ENCODE measurements at places on chromosomes 3 and 15. TPM values are rescaled to one million over a fixed set of nuclear protein-coding genes. Genes with fewer than 3 reads are reported as not detected.

DNA sequence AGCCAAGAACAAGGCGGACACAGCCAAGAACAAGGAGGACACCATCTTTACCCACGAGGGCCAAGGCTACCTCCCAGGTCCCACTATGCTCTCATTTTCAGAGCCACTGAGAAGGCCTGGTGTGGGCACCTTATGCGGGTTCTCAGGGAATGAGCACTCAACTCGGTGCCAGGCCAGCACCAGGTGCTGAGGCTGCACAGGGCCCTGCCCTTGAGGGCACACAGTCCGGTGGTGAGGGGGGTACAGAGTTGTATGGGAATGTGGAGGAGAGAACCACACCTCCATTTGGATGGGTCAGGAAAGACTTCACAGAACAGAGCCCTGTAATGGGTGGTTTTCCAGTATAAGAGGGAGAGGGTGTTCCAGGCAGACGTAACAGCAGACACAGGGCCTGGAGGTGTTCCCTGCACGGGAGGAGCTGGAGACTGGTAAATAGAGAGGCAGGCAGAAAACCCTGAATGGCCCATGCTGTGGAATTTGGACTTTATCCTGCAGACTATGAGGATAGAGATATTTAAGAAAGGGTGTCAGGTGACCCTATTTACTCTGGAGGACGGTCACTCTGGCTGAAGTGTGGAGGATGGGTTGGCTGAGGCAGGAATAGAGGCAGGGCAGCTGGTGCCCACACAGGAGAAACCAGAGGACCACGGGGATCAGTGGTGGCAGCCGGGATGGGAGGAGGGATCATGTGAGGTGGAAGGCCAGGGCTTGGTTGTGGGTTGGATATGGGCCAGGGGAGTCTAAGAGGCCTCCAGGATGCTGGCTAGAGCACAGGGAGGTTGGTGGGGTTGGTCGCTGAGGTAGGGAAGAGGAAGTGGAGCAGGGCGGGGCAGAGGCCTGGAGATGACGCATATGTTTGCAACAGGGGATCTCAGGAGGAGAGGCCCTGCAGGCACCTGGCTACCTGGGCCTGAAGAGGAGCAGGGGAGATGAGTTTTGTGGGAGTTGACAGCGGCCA lies 34.6 kb downstream of the CRABP1 start:
- DNase-seq: no peak

- no peak for DNase-seq
Observed at GRCh38 chr3:127985655-127986225, 66.5 kb upstream of the SEC61A1 start.

GRCh38 chr15:68991723-68992122 lies 22.8 kb upstream of the NOX5 start:
- DNase-seq: no peak

GRCh38 chr3:157306502-157306901 lies 130.1 kb upstream of the PTX3 start:
- no peak for DNase-seq

DNA sequence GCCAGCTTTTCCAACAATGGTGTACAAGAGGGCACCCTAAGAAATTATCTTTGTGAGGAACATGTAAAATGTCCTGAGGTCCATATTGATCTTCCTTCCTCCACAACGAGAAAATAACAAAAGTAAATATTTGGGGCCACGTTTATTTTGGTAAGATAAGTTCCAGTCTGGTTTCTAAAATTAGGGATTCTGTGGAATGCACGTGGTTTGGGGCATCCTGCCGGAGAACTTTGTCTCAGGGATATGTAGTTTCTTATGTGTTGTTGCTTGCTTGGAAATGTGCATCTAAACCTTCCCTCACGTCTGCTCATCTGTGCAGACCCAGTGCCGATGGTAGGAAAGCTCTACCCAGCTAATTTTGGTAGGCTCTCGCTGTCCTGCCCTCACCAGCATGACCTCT lies 62.8 kb downstream of the CTDSPL start:
- no peak for DNase-seq

- DNase-seq: peak; percentile 78
Observed at GRCh38 chr15:61038387-61038786, 190.7 kb downstream of the RORA start.

DNA sequence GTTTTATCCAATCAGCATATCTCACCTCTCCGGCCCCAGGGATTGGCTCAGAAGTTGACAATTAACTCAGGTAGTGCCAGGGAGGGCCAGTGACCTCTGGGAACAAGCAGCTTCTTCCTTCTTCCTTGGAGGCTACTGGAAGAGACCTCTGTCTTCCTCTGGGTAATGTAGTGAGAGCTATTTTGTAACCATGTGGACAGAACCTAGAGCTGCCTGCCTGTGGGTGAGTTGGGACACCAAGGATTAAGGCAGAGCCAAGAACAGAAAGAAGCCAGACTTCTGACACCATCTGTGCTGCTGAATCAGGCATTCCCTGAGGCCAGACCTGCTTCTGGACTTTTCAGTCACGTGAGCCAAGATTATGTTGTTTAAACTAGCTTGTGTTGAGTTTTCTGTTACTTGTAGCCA lies 5.9 kb upstream of the NDUFAF1 start:
- no peak for DNase-seq

- peak; percentile 83 for DNase-seq
Observed at GRCh38 chr3:8529181-8529637, 27.6 kb downstream of the LMCD1 start.

DNA sequence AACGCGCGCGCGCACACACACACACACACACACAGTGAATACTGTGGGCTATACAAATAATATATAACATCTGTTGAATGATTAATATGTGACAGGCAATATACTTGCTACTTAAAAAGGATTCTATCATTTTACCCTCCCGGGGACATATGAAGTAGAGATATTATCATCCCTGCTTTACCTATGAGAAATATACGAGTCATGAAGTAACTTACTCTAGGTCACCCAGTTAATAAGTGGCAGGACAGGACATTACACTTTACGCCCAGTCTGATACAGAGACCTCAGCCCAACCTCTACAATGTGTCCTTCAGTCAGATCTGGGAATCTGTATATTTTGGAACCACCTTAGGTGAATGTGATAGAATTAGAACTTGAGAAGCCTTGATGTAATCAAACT lies 55.4 kb downstream of the CCDC54 start:
- DNase-seq: no peak

DNA sequence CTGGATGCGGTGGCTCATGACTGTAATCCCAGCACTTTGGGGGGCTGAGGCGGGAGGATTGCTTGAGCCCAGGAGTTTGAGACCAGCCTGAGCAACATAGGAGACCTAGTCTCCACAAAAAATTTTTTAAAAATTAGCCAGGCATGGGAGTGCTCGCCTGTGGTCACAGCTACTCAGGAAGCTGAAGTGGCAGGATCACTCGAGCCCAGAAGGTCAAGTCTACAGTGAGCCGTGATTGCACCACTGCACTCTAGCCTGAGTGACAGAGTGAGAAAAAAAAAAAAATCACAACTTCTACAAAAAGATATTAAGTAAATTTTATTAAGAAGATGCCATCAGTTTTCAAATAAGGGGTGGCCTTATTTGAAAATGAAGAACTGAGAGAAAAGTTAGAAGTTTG lies 11.9 kb upstream of the PLA2G4D start:
- no peak for DNase-seq

- DNase-seq: no peak
Observed at GRCh38 chr3:174276826-174277225, 582.3 kb upstream of the NAALADL2 start.

- no peak for DNase-seq
Observed at GRCh38 chr3:131744765-131745164, 242.0 kb upstream of the MRPL3 start.

DNA sequence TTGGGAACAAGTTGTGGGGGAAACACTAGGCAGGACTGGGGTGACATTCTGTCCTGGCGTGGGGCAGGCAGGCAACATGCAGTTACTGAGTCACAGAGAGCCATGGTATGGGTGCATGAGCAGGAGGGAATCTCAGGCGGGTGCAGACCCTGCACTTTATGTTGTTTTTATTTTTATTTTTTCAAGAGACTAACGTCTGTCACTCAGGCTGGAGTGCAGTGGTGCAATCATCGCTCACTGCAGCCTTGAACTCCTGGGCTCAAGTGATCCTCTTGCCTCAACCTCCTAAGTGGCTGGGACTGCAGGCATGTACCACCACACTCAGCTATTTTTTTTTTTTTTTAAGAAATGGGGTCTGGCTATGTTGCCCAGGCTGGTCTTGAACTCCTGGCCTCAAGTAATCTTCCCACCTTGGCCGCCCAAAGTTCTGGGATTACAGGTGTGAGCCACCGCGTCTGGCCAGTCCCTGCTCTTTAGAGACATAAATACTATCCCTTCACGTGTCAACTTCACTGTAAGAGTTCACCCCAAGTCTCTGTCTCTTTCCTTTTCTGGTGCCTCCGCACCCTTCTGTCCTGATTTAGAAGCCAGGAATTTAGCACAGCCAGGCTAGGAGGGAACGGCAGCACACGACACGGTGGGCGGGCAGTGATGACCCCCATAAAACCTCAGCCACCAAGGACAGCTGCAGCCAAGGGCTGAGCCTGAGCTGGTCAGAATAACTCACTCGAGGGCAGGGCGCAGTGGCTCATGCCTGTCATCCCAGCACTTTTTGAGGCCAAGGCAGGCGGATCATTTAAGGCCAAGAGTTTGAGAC lies 72.8 kb upstream of the IQSEC1 start:
- DNase-seq: no peak

DNA sequence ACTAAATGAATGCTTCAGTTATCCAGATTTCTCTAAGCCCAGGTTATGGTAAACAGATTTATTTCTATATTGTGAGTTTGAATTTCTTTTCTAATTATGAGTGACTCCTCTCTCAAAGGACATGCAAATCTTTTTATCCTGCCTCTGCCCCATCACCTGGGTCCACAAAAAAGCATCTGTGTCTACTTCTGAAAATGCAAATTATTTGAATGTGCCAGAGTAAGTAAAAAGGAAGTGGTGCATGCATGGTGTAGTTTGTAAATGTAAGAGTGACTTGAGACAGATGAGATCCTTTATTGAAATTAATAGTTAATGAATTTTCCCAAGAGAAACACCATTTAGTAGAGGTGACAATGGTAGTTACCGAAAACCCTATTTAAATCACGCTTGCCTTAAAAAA lies 26.9 kb downstream of the MCTP2 start:
- no peak for DNase-seq

GRCh38 chr3:67832817-67833216 lies 178.4 kb upstream of the SUCLG2 start:
- no peak for DNase-seq

DNA sequence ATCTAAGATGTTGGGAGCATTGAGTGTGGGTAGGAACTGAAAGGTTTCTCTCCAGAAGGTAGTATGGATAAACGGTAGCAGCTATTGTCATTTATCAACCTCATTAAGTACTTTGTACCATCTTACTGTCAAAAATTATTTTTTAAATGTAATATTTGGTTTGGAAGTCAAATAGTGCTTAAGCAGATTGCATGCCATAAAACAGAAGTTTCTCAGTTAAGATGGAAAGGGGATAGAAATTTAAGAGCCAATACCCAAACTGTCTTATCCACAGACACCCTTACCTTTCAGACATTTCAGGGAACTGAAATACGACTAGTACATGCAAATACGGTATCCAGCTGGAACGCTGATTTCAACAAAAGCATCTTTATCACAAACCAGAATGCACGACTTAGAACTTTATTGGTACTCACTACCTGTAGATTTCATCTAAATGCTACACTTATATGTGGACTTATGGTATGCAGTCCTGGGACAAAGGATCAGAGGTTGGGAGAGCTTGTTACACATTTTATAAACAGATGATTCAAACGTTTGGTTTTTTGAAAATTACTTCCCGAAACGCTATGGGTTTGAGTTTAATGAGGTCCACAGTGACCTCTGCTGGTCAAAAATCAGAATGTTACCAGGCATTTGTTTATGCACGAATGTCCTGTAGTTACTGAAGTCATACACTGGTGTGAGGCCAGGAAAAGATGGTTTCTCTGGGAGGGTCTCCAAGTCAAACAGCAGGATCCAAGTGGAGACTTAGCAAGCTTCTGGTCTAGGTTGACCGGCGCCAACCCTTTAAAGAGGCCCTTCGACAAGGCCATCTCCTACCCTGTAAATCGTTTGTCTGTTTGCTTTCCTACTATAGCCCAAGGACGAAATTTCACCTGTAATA lies 45.7 kb upstream of the DUT start:
- DNase-seq: peak; percentile 83

DNA sequence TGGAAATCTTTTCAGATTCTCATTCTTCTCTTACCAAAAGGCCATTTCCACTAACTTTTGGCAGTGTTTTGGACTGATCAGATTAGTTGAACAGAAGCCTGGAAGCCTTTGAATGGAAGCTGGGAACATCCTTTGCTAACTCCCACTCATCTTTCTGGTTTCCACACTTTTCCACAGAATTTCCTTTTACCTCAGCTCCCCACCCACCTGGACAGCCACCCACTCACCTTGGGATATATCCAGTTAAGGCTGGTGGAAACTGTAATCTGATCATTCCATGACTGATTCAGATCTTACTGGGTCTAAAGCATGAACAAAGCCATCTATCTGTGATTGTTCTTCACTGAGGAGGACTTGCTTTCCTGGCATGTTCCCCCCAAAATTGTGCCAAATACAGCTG lies 119.5 kb downstream of the CCNL1 start:
- no peak for DNase-seq

The TKT gene
- polyA plus RNA-seq: 170 TPM

The SAXO2 gene
- 8.6 TPM for polyA plus RNA-seq

The GLDN gene
- 4.4 TPM for polyA plus RNA-seq

The MST1R gene
- 2.5 TPM for polyA plus RNA-seq

The MED12L gene
- 23.8 TPM for polyA plus RNA-seq
